ENCODE measurements at places on chromosomes 5 and 9. TPM values are rescaled to one million over a fixed set of nuclear protein-coding genes. Genes with fewer than 3 reads are reported as not detected.

DNA sequence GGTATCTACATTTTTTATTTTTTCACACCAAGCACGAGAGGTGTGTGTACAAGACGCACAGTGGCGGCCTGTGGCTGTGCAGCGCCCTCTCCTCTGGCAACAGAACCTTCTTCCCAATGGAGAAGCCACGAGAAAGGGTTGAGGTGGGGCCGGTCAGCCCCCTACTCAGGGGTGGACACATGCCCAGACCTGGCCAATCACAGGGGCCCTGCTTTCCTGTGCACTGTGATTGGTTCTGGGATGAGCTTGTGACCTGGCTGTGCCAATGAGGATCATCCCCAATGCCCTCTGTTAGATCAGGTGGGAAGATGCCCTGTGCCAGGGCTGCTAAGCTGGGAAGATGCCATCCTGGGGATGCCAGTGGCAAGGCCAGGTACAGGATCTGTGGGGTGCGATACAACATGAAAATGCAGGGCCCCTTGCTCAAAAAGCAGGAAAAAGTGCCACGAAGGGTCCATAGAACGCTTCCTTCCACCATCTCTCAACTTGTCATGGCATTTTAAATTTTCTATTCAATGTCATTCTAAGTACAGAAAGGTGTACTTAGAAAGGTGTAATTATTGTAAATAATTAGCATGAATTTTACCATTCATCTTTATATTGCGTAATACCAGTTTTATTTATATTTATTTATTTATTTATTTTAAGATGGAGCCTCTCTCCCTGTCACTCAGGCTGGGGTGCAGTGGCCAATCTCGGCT lies 15.4 kb downstream of the IER5L start:
- no peak overlapping the region for H3K4me3 ChIP-seq
- H3K4me1 ChIP-seq, result peaks cover 9% of the 10 kb centered on the region
- H3K27me3 ChIP-seq, result no peaks in the 10 kb centered on the region
- no peak overlapping the region for H3K27ac ChIP-seq

DNA sequence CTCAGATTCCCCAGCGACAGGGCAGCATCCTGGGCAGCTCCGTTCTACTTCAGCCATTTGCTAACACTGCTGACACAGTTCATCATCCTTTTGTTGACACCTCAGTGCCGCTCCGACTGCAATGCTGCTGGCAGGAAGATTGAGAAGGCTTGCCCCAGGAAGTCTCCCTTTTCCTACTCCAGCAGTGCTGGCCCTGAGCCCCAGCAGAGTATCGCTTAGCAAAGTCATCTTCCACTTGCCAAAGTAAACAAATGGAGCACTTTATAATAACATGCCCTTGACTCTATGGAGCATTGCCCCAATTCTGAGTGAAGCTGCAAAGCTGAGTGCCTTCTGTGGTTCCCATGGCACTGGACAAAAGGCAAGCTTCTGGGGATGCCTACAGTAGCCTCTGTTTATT lies 32.2 kb downstream of the PRLR start:
- H3K4me3 ChIP-seq, result no peak overlapping the region
- no peak for DNase-seq
- peaks cover 10% of the 10 kb centered on the region for H3K27me3 ChIP-seq
- no peaks in the 10 kb centered on the region for H3K4me1 ChIP-seq

- no peak overlapping the region for H3K4me3 ChIP-seq
- H3K4me1 ChIP-seq, result no peaks in the 10 kb centered on the region
- H3K36me3 ChIP-seq, result no peaks in the 10 kb centered on the region
- no peak overlapping the region for H3K27ac ChIP-seq
- DNase-seq, result no peak
- no peaks in the 10 kb centered on the region for H3K27me3 ChIP-seq
These were observed 243.0 kb upstream of the CDH18 start for GRCh38 chr5:20231040-20231439.

DNA sequence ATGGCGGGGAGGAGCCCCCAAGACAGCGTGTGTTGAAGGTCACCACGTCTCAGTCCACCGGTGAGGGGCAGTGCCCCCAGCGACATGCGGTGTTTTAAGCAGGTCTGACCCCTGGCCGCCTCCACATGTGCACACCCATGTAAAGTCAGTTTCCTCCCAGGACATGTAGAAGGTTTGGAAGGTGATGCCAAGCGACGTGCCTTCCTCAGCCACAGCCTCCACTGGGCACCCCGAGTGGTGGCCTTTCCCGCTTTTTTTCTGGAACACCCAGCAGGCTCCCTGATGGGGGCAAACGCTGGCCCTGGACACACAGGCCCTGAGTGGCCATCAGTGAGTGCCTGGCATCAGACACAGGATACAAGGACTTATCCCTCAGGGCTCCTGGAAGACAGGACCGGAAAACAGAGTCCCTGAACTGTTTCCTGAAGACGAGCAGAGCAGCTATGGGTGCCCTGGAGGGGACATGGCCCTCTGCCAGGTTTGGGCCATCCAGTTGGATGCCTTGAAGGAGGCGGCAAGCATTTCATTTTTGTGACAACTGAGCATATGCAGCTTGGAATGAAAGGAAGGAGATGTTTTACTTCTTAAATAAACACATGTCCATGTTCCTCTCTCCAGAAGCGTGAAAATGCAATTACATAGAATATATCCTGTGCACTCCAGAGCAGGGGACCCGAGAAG lies 275.8 kb upstream of the IRX2 start:
- no peak for DNase-seq
- H3K4me3 ChIP-seq, result no peak overlapping the region
- H3K36me3 ChIP-seq, result no peaks in the 10 kb centered on the region
- H3K4me1 ChIP-seq, result no peaks in the 10 kb centered on the region
- no peak overlapping the region for H3K27ac ChIP-seq

DNA sequence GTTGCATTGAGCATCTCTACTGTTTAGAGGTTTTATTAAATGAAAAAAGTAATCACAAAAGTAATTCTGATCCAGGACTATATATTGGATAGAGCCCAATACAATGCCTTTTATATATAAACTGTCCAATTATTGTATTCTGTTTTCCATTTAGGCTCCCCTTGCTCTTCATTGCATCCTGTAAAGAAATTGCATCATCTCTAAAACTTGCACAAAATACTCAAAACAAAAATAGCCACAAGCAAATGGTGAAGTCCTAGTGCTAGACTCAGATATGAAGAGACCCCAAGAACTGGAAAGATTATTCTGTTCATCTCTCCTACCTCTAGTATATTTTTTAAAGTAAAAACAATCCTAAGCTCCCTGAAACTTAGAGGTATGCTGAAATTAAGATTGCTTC lies 195.8 kb downstream of the NNT start:
- no peak for DNase-seq
- H3K27me3 ChIP-seq, result peaks cover 3% of the 10 kb centered on the region
- H3K36me3 ChIP-seq, result no peaks in the 10 kb centered on the region
- no peak overlapping the region for H3K27ac ChIP-seq

GRCh38 chr9:134136996-134137299 lies 1.1 kb downstream of the WDR5 start:
- peak overlapping the region; percentile 84 for H3K27ac ChIP-seq
- no peak for DNase-seq
- H3K4me1 ChIP-seq, result peaks cover 29% of the 10 kb centered on the region
- no peaks in the 10 kb centered on the region for H3K27me3 ChIP-seq
- peak overlapping the region; percentile 99 for H3K4me3 ChIP-seq
- H3K36me3 ChIP-seq, result peaks cover 15% of the 10 kb centered on the region

DNA sequence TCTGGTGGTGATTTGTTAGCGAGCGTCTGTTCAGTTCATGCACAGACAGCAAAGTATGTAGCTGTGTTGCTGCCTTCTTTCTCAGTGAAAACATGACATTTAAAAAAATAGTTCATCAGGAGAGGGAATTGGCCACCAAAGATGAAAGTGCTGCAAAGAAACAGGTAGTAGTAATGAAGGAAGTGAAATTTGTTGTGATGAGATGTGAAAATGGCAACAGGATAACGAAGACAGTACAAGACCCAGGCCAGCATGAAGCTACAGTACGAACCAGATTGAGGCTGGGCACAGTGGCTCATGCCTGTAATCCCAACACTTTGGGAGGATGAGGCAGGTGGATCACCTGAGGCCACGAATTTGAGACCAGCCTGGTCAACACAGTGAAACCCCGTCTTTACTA lies 136.0 kb downstream of the SMARCA2 start:
- peaks cover 11% of the 10 kb centered on the region for H3K4me1 ChIP-seq
- H3K4me3 ChIP-seq, result no peak overlapping the region
- no peak overlapping the region for H3K27ac ChIP-seq
- no peaks in the 10 kb centered on the region for H3K27me3 ChIP-seq
- DNase-seq, result no peak

- DNase-seq, result no peak
- peaks cover 27% of the 10 kb centered on the region for H3K36me3 ChIP-seq
- H3K27me3 ChIP-seq, result no peaks in the 10 kb centered on the region
These were observed 4.5 kb downstream of the SNX30 start for GRCh38 chr9:112755016-112755427.

GRCh38 chr5:72231991-72232703 lies 87.9 kb downstream of the MRPS27 start:
- H3K27ac ChIP-seq, result peak overlapping the region; percentile 18
- H3K36me3 ChIP-seq, result peaks cover 29% of the 10 kb centered on the region
- peaks cover 42% of the 10 kb centered on the region for H3K4me1 ChIP-seq

GRCh38 chr9:9612755-9613154 lies 1000.0 kb downstream of the PTPRD start:
- no peak for DNase-seq
- H3K4me1 ChIP-seq, result no peaks in the 10 kb centered on the region
- no peaks in the 10 kb centered on the region for H3K27me3 ChIP-seq
- H3K27ac ChIP-seq, result no peak overlapping the region
- no peak overlapping the region for H3K4me3 ChIP-seq

- DNase-seq, result no peak
- H3K36me3 ChIP-seq, result no peaks in the 10 kb centered on the region
- H3K27me3 ChIP-seq, result peaks cover 15% of the 10 kb centered on the region
These were observed 40.3 kb downstream of the RASGEF1C start for GRCh38 chr5:180168758-180169157.

DNA sequence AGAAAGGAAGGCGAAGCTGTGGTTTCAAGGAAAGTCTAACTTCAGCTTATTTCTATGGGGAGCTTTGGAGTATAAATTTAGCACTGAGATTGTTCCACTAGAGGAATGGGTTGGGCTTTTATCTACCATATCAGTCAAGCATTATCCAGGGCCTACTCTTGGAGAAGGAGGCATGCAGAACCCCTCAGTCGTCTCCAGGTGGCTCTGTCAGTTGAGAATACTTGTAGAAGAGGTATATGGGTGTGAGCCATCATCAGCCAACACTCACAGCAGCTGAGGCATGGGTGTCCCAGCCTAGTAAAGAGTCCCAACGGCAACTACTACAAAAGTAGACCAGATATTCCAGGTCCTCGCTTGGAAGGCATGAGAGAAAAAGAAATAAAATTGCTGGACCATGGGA lies 548.5 kb upstream of the GRAMD2B start:
- H3K36me3 ChIP-seq, result no peaks in the 10 kb centered on the region
- H3K27ac ChIP-seq, result no peak overlapping the region
- DNase-seq, result no peak
- no peaks in the 10 kb centered on the region for H3K27me3 ChIP-seq
- no peaks in the 10 kb centered on the region for H3K4me1 ChIP-seq

DNA sequence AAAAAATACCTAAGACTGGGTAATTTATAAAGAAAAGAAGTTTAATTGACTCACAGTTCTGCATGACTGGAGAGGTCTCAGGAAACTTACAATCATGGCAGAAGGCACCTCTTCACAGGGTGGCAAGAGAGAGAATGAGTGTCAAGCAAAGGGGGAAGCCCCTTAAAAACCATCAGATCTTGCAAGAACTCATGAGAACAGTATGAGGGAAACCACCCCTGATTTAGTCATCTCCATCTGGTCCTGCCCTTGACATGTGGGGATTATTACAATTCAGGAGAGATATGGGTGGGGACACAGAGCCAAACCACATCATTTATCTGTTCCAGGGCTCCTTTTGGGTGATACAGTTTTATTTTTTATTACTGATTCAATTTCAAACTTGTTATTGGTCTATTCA lies 23.2 kb upstream of the ADAMTS16 start:
- H3K4me3 ChIP-seq, result no peak overlapping the region
- H3K4me1 ChIP-seq, result no peaks in the 10 kb centered on the region
- H3K27me3 ChIP-seq, result no peaks in the 10 kb centered on the region
- H3K36me3 ChIP-seq, result no peaks in the 10 kb centered on the region

DNA sequence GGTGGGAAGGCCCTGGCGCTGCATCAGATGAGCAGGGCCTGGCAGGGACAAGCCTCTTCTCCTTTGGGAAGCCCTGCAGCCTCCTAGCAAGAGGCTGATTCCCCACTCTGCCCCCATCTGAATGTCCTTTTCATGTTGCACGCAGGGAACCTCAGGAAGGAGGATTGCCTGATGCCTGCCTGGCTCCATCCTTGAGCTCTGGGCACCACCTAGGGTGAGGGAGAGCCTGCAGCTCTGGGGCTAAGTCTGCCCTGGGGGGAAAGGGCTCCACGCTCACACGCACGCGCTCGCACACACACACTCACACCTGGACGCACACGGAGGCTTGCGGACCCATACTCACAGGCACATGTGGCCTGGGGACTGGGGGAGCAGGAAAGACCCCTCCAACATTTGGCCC lies 86.6 kb downstream of the LMX1B start:
- H3K27ac ChIP-seq, result no peak overlapping the region
- no peak for DNase-seq
- H3K4me1 ChIP-seq, result peaks cover 6% of the 10 kb centered on the region
- H3K4me3 ChIP-seq, result no peak overlapping the region
- peaks cover 24% of the 10 kb centered on the region for H3K27me3 ChIP-seq

DNA sequence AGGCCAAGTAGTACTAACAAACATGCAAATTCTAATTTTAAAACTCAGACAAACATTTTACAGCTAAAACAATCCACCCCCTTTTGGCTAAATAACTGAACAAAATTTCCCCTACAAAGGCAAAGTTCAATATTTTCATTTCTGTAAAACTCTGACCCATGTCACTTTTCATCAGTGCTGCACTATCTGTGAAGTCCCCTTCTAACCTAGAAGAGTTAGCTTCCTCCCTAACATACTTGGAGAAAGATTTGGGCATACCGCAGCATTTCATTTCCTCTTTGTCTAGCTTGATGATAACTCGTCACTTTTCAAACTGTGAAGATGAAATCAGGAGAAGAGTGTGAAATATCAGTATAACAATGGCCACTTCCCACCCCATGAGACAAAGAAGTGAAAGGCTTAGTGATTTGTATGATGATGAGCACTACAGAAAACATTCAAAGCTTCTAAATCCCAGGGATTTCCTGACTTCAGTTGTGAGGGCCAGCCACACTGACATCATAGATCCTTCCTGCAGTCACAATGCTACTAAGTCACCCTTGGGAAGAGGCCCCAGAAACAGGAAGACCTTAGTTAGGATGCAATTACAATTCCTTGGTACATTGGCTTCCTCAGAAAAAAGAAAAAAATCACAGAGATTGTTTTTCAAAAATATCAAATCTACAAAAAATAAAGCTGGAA lies at the start of gene FAM81B:
Gene FAM81B (plus strand): TSS at position 555 of the 681 bp plus-strand sequence. CDS start 24 bp downstream, at position 579.
- H3K4me1 ChIP-seq, result no peaks in the 10 kb centered on the region
- H3K4me3 ChIP-seq, result no peak within 1 kb of the TSS
- H3K27me3 ChIP-seq, result peaks cover 3% of the 10 kb centered on the region
- DNase-seq, result no peak
- no peaks in the 10 kb centered on the region for H3K36me3 ChIP-seq

GRCh38 chr9:87884578-87885459 lies 2.1 kb downstream of the SPATA31E1 start:
- H3K27ac ChIP-seq, result no peak overlapping the region
- no peaks in the 10 kb centered on the region for H3K36me3 ChIP-seq
- H3K27me3 ChIP-seq, result peaks cover 2% of the 10 kb centered on the region
- H3K4me1 ChIP-seq, result no peaks in the 10 kb centered on the region

ZBTB6 gene
- 13.6 TPM for total RNA-seq

PRRX2 gene
- total RNA-seq, result not detected

BRD9 gene
- 65.6 TPM for total RNA-seq

HEMGN gene
- 0.47 TPM for total RNA-seq

CCDC152 gene
- 8.9 TPM for total RNA-seq

AQP7 gene
- total RNA-seq, result not detected

FAM151B gene
- not detected for total RNA-seq

HRCT1 gene
- total RNA-seq, result not detected

IL9 gene
- total RNA-seq, result not detected

LOX gene
- total RNA-seq, result not detected

OGN gene
- not detected for total RNA-seq

FAM169A gene
- total RNA-seq, result 11.6 TPM

PRSS3 gene
- not detected for total RNA-seq
